ENCODE measurements at places on chromosomes 13 and 19.

- DNase-seq = no peak
Observed at GRCh38 chr13:112103961-112104880, 37.3 kb downstream of the SOX1 start.

GRCh38 chr13:25227690-25228089, 55.6 kb upstream of the AMER2 start:
- DNase-seq = no peak

- no peak for DNase-seq
Observed at GRCh38 chr13:71768881-71769280, 98.1 kb downstream of the DACH1 start.

- DNase-seq = no peak
Observed at GRCh38 chr19:1377965-1378785, 5.5 kb upstream of the NDUFS7 start.

DNA sequence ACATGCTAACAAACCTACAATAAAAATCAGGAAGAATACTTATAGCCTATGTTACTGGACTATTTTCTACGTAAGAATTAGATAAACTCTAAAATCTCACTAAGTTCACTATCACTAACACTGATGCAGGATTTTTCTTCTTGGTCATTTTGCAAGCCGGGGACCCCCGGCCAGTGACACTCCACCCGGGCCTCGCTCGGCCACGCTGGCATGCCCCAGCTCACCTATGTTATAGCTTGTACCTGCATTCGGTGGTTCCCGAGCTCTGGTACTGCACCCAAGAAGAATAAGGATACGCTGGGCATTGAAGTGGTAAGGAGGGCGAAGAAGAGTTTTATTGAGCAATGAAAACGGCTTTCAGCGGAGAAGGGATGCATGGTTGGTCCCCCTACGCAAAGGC, 245.3 kb upstream of the NBEA start:
- DNase-seq = no peak

GRCh38 chr19:29596080-29596727, 9.9 kb upstream of the POP4 start:
- DNase-seq = no peak

DNA sequence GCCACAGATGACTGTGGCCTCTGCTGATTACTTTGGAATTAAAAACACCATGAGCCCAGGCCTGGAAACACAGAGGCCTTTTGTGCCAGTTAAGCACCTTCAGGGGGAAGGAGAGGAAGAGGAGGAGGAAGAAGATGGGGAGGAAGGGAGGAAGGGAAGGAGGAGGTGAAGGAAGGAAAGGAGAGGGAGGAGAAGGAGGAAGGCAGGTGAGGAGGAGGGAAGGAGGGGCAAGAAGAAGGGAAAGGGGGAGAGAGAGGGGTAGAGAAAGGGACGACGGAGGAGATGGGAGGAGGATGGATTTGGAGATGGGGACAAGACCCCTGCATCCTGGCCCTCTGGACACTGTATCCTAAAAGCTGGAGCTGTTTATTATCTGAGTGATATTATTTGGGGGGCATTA, 231.0 kb downstream of the UQCRFS1 start:
- DNase-seq = no peak

DNA sequence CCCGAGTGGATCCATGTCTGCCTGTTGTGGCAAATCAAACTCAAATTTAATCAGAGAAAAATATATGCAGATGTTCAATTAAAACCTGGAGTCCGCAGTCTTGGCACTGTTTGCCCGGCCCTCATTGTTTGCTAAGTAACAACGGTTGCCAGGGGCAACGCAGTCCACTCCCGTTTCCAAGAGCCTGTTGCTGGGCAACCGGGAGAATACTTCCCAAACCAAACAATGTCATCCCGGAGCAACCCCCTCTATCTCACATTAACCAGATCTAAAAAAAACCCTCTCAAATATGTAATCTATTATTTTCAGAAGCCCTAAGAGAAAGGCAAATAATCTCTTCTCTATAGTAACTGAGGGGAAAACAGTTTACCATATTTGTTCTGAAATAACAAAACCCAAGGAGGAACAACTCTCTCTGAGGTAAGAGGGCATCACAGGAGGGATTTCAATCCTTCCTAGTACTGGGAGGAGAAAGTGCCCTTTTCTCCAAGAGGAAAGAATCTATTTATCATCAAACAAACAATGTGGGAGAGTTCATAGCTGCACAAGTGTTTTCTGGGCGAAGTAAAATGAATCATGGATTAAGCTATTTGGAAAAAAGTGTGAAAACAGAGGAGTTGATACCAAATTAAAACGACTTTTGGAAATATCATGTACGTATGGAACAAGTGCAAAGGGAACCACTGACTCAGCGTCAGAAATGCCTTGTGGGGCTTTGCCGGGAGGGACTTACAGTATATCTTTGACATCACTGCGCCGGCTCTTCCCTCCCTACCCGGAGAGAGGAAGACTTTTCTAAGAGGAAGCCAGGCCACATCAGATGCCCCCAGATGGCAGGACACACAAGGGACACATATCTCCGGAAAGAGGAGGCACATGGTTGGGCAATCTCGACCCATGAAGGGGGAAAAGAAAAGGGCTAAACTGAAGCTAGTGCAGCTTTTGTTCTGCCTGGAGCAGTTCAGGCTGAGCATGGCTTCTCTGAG, 43.3 kb downstream of the RFX2 start:
- peak; percentile 58 for DNase-seq

DNA sequence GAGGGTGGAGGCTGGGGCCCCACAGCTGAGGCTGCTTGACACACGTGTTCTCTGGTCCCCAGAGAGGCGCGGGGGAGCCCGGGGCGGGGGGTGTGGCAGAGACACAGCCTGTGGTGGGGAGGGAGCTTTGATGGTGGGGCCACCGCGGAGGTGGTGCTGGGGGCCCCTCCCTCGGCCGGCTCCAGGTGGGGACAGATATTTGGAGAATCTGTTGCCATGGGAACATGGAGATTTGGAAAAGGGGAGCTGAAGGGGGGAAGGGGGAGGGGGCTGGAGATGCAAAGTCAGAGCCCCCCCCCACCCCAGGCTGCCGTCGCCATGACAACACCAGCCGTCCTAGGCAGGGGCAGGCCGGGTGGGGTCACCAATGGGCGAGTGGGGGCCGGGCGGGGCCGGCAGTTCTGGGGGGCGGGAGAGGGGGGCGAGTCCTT, 1.2 kb downstream of the PRKCG start:
- DNase-seq = no peak

GRCh38 chr13:69948016-69948415, 159.6 kb upstream of the ATXN8OS start:
- DNase-seq = no peak

DNA sequence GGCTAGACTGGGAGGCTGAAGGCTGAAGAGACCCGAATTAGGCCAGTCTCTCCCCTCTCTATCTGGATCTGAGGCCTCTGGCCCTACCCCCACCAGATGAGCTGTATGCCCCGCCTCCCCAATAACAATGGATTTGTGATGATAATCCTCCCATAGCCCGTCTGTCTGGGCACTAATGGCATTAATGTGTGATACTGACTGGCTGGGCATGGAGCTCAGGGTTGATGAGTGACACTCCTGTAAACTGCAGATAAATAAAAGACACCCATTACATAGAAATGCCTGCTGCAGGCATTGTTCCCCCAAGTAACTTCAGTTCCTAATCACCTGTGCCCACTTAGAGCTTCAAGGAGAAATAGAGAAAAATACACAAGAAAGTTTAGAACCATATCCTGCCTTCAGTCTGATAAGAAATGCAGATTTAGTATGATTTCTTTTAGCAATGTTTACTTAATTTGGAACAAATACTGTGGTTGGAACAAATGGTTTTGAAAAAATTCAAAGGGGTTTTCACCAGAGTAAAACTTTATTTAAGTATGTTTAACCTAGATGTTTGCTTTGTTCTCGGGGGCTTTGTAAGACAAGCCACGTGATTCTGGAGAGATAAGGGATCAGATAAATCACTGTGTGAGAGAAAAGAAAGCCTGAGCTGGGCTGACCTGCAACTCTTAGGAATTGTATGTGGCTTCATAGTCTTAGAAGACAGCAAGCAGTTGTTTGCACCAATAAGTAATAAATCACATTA, 60.3 kb downstream of the TNFRSF19 start:
- DNase-seq = no peak

GRCh38 chr19:32138416-32138815, 207.0 kb upstream of the ZNF507 start:
- DNase-seq = no peak

GRCh38 chr13:52461265-52461664, 6.0 kb downstream of the CKAP2 start:
- no peak for DNase-seq

DNA sequence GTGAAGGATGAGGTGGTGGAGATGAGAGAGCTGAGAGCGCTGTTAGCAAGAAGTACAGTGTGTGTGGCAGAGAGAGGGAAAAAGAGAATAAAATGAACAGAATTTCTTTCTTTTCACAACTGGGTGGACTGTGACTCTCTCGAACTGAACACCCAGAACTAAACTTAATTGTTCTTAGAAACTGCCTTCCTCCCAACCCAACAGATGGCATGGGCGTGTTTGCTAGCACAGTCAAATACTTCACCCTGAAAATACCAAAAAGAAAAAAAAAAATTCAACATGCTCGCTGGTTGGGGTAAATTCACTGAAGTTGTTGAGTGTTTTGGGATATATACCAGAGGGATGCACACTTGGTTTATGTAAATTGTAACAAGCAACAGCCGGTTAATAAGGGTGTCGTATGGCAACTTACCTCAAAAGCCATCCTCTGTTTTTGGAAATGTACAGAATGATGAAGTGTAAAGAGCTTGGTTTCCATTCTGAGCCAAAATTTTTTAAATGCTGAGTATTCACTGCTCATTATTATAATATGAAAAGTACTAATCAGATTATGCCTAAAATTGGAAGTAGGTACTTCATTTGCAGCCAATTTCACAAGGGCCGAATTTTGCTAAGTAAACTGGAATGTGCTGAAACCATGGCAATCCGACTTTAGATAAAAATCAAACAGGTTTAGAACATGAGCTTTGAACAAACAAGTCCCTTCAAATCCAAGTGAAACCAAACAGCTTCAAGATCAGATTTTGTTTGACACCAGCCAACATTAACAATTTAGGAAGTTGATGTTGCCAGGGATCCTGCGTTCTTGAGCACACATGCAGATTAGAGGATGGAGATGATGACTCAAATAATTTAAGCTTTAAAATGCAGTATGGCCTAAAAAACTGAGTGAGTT, 115.8 kb downstream of the ZIC5 start:
- no peak for DNase-seq
